ENCODE measurements at places on chromosomes 4 and X.

GRCh38 chrX:727738-728621 lies 97.4 kb downstream of the SHOX start:
- no peak for DNase-seq

- DNase-seq: no peak
Measured at GRCh38 chr4:70313736-70314135, 21.0 kb upstream of the CABS1 start.

GRCh38 chrX:108699368-108699767 lies 37.0 kb downstream of the IRS4 start:
- DNase-seq: peak; percentile 58

DNA sequence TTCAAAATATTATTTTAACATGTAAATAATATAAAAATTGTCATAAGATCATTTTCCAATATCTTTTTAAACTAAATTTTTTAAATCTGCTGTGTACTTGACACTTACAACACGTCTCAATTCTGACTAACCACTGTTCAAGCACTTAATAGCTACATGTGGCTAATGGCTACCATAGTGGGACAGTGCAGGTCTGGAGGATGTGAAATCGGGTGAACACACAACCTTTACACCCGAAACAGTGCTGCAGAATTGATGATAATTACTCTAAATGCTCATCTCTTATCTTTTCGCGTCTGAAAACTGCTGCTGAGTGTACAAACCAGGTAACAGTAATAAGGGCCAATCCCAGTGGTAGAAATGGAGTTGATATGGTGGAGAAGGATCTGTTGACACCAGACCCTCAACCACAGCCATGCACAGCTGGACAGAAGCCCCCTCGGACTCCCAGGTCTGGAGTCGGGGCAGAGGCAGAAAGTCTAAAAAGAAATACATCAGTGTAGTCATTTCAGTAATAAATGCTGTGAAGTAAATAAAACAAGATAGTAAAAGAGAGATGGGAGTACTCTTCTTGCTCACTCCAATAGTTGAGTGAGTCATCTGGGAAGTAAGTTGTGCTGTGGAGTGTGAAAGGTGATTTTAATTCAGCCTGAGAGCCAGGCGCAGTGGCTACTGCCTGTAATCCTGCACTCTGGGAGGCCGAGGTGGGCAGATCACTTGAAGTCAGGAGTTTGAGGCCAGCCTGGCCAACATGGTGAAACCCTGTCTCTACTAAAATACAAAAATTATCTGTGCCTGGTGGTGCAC lies 150.0 kb downstream of the CBR4 start:
- no peak for DNase-seq

DNA sequence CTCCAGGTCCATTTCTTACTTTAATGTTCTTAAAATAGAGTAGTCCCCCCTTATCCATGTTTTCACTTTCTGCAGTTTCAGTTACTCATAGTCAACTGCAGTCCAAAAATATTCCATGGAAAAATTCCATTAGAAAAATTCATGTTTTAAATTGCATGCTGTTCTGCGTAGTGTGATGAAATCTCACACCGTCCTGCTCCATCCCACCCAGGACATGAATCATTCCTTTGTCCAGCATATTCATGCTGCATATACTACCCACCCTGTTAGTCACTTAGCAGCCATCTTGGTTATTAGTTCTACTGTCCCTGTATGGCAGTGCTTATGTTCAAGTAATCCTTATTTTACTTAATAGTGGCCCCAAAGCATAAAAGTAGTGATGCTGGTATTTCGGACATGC lies 5.4 kb upstream of the PDLIM5 start:
- DNase-seq: no peak

DNA sequence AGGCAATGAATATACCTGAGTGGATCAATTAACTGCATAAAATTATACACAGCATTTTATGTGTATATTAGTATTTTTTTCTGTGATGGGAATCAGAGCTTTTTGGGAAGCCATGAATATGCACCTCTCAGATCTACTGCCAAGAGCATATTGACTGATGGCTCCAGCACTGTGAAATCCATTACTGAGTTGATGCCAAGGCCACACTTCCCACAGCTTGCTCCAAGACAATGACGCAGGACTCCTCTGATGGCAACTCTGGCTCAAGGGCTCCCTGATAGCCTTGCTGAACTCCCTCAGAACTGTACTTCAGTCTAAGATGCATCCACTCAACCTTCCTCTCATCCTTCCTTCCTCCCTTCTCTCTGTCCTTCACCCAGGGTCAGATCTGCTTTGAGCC lies 82.7 kb downstream of the OTC start:
- DNase-seq: no peak

- no peak for DNase-seq
Measured at GRCh38 chrX:47573341-47574075, 8.7 kb upstream of the TIMP1 start.

DNA sequence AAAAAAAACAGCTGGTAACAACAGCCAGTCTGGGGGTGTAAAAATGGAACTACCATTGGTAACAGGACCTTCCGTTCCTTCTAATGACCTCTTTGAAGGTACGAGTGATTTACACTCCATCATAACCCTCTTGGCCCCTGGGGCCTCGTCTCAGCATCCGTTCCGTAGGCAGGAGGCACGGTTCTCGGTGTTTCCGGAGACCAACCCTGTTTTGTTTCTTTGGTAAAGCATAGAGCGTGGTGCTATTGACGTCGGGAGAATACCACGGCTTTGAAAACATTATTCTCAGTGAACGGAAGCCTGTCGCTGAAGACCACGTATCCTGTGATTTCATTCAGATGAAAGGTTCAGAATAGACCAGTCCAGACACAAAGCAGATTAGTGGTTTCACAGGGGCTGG lies 198.9 kb downstream of the ASMT start:
- no peak for DNase-seq

- DNase-seq: no peak
Measured at GRCh38 chr4:2292646-2293108, 30.8 kb upstream of the MXD4 start.

GRCh38 chr4:27844376-27844775 lies 983.7 kb downstream of the STIM2 start:
- DNase-seq: no peak

- no peak for DNase-seq
Measured at GRCh38 chrX:1578511-1579173, 12.8 kb upstream of the AKAP17A start.

DNA sequence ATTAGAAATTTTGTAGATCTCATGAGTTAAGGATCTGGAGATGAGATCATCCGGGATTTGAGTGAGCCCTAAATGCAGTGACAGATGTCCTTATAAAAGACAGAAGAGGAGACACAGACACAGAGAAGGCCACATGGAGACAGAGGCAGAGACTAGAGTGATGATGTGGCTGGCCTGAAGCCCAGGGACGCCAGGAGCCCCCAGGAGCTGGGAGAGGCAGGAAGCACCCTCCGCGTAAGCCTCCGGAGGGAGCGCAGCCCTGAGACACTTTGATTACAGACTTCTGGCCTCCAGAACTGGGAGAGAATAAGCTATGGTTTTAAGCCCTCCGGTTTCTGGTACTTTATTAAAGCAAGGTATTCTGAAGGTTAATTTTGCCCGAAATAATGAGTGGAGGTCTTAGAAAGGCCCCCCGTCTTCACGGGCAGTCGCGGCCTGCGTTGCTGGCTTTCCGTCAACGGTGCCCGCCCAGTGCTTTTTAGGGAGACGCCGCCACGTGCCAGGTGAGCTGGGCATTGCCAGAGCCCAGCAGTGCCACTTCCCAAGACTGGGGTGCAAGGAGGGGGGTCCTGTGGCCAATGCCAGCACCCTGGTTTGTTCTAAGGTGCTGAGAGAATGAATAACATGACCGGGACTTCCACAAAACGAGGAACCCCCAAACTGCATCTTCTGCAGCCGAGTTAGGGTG lies 8.1 kb downstream of the DHRSX start:
- no peak for DNase-seq

- DNase-seq: no peak
Measured at GRCh38 chr4:170623899-170624298, 534.1 kb upstream of the AADAT start.

- no peak for DNase-seq
Measured at GRCh38 chr4:55173580-55173979, 48.2 kb upstream of the KDR start.

DNA sequence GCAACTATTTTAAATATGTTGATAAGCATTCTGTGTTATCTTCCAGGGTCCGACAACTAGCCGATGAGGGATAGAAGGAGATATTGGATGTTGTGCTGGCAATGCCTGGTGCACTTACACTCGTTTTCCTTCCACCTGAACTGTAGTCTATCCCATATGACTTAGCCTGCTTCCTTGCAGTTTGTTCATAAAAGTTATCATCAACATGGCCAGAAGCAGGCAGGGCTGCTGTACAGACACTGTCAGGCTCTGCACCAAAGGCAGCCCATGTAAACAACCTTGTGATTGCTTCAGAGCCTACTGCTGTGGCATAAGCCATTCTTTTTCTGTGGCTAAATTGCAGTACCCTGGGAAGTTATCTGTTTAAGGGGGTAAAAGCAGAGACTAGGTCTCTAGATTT lies 1.6 kb downstream of the MAPK10 start:
- no peak for DNase-seq

DNA sequence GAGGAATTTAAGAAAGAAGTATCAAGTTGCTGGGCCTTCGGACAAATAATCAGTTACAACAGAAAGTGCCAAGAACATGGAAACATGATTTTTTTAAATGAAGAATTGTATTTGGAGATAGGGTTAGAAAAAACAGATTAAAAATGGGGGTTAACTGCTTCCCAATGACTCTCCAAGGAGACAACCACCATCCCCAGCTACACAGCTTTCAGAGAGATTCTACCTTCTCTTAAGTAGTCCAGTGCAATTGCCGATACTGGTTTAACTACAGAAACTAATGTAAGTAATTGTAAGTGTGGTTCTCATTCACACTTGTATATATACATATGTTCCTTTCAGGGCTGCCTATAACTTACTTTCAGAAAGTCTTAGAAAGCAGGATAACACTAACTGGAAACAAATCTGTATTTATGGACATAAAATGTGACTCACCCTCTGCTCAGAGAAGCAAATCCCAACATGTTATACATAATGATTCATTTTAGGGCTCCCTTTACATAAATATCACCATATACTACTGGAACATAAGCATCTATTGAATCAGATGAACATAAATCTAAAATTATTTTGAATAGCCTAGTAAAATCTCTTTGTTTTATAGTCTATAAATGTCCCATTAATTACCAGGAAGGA lies 248.9 kb upstream of the UGT8 start:
- no peak for DNase-seq

DNA sequence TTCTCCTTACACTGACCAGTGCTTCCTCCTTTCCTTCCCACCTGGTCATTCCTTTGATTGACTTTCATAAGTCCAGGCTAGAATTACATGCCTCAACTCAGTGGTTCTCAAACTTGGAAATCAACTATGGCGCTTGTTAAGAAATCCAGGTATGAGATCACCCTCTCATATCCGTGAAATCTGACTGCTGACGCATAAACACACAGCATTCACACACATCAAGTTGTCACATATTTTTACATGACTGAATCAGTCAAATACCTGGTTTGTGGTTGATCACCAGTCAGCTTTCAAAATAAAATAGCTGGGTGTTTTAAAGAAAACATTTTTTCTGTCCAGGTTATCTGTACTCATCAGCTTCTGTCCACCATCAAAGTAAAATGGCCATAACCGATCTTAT lies 433.5 kb downstream of the AFF2 start:
- no peak for DNase-seq

DNA sequence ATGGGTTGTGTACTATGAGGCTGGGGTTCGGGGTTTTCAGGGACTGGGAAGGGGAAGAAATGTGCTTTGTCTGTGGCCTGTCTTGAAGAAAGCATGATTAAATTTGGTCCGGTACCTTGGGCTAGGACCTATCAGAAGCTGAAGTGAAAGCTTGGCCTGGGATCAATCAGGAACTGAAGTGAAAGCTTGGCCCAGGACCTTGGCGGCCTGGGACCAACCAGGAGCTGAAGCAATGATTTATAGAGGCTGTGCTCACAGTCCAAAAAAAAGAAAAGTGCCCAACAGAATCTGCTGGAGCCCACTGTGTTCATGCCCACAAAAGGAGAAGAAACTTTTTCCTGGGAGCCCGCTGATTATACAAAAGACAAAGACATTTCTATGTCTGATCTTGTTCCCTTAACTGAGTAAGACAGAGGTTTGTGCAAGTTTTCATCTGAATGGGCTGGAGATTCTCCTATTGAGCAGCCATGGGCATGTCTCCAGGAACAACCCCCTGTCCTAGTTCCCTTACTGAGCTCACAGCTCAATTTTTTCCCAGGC lies 1427.9 kb downstream of the FAM133A start:
- DNase-seq: no peak

DNA sequence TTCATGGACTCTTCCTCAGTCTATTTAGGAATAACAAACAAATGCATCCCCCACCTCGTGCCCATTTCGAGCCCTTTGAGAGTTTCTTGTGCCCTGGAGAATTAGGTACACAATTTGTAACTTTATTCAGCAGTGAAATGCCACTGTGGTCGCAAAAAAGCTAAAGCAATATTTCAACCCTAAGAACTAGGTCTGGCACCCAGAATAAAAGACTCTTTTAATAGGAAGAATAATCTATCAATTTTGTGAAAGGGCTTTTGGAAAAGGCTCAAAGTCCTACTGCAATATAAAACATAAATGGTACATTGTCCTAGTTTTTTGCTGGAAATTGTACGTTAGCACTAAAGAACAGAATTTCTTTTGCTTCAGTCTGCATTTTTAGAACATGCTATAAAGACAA lies 304.6 kb upstream of the TENM3 start:
- DNase-seq: no peak
